Chondrocyte (in vitro differentiated cells): ENCODE measurements at places on chromosomes 16 and 17. TPM values are rescaled to one million over a fixed set of nuclear protein-coding genes. Genes with fewer than 3 reads are reported as not detected.
A peak's percentile ranks its signal among the peaks of the same experiment; 100 is the strongest.

OR4D1 gene
- total RNA-seq: not detected in 3 replicates

KRT9 gene
- total RNA-seq: not detected in 3 replicates

GRCh38 chr17:77281122-77281903 lies 140.5 kb downstream of the SEC14L1 start:
- peak overlapping the region; percentile 57 for H3K4me3 ChIP-seq
- H3K27ac ChIP-seq: no peak overlapping the region

DNA sequence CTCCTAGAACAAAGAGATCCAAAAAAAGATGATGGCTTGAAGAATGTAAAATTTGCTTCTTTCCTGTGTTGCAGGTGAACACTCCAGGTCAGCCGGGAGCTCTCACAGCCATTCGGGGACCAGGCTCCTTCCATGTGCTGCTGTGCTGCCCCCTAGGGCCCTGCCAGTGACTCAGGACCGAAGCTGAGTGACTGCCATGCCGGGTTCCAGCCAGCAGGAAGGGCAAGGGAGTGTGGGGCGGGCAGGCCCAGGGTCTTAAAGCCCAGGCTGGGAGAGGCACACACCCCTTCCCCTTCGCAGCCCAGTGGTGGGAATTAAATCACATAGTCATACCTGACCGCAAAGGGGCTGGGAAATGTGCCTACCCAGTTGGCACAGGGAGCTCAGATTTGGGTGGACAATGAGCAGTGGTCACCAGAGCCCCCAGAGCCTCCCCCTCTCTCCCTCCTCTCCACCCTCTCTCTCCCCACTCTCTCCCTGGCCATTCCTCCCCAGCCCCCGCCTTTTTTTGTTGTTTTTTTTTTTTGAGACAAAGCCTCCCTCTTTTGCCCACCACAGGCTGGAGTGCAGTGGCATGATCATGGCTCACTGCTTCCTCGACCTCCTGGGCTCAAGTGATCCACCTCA lies 11.5 kb downstream of the EPOP start:
- H3K27me3 ChIP-seq: peaks cover 11% of the 10 kb centered on the region
- H3K27ac ChIP-seq: no peak overlapping the region
- H3K4me3 ChIP-seq: no peak overlapping the region
- H3K36me3 ChIP-seq: no peaks in the 10 kb centered on the region
- no peak for DNase-seq
- peaks cover 7% of the 10 kb centered on the region for H3K4me1 ChIP-seq
